Stimulated activated CD8-positive, alpha-beta memory T cell treated with anti-CD3 and anti-CD28 coated beads, Interleukin-2, amount 100 ng/mL, for 48 hours (primary cell): ENCODE measurements at places on chromosomes 11 and 22.

DNA sequence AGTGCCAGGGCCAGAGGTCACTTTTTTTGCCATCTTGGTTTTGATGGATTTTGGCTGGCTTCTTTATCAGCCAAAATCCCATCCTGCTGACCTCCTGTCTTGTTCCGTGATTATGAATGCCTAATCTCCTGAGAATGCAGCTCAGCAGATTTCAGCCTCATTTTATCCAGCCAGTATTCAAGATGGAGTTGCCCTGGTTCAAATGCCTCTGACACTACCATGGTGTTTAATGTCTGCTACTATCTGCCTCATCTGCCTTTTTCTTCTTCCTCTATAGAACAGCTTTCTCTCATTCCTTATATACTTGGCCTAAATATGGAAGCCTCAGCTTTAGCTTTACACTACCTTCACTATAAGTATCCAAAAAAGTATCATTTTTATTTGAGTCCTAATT is 50.7 kb downstream of the ACER3 start:
- DNase-seq: no peak

DNA sequence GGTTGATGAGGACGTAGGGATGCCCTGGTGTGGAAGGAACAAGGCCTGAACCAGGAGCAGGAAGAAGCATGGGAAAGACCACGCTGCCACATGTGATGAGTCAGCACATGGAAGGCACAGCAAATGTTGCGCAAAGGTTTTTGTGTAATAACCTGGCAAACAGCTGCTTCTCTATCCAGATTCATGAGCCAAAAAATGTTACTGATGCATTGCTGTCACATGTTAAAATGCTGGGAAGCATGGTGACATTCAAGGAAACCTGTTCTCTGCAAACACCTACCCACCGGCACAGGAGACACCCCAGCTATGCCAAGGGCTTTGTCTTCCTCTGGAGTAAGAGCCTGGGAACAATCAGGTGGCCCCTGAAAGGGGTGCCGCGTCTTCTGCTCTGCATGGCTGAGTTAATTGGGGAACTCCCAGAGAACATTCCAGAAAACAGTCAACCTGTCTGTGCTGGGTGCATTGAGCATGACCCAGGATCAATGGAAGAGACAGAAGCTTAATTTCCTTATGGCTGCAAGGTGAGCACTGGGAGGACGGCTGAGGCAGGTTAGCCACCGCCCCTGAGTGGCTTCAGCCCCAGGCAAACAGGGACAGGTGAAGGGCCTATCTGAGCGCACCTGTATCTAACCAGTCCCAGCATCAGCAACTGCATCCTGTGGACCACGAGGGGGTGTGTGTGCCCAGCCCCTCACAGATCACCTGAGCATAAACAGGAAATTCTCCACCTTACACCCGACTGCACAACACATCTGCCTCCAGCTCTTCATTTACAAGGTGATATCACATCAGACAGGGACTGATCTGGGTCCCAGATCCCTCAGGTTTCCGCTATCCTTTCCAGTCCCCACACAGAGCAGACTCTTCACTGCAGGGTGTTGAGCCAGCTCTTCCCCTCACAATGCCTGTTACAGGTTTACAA is 108.4 kb downstream of the GGTLC2 start:
- DNase-seq: no peak

DNA sequence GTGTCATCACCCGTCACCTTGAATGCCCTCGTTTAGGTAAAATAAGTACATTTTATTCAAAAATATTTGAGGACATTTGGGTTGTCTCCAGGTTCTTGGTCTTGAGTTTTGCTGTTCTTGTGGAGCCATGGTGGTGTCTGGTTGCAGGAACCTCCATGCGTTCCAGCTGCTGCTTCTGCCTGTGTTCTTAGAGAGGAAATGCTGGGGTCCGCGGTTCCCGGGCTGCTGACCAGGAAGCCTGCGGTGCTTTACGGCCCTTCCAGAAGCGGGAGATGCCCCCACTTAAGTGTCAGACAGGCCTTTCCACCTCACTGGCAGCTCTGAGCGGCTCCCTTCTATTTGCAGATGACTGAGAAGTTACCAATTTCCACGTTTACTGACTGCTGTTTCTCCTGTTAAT is 66.8 kb downstream of the LRP5 start:
- DNase-seq: no peak

DNA sequence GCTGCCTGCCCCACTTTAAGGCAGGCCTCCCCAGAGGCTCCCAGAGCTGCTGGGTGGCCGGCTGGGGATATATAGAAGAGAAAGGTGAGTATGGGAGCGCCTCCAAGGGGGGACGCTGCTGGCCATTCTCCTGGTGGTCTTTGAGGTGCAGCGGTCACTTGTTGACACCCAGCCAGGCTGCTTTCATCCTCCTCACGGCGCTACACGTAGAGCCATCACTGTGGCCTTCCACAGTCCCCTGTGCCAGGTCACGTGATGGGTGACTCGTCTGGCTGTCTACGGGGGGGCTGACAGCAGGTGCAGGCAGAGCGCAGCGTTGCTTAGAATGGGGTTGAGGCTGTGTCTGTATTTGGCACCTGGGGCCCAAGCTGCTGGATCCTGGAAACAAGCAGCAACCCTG is 1.9 kb downstream of the ACR start:
- DNase-seq: no peak
